ENCODE measurements at places on chromosomes 16 and 17.

- no peak for DNase-seq
These were observed 13.8 kb downstream of the GCGR start for GRCh38 chr17:81817758-81818147.

DNA sequence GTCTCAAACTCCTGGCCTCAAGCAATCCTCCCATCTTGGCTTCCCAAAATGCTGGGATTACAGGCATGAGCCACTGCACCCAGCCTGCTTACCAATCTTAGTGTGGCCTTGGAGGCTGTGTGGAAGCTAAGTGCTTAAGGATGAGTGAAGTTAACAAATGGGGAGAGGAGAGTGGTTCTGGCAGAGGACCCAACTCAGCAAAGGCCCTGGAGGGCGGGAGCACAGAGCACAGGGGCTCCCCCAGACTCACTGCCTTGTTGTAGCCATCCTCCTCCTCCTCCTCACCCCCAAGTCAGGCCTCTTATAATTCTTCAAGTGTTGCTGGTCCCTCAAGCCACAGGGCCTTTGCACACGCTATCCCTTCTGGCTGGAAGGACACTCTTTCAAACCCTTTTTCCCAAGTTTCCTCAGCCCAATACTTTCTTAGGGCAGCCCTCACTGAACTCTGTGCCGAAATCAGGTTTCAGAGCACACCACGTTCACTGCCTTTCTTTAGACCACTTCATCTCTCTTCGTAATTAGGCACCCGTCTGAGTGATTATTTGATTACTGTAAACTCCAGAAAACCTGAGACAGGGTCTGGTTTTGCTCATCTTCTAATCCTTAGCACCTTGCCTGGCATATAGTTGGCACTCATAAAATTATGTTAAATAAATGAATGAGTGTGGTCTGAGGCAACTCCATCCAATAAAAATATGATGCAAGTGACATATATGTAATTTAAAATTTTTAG, 23.4 kb downstream of the NGFR start:
- DNase-seq = no peak

GRCh38 chr16:59116744-59117143, 382.6 kb upstream of the GOT2 start:
- no peak for DNase-seq

DNA sequence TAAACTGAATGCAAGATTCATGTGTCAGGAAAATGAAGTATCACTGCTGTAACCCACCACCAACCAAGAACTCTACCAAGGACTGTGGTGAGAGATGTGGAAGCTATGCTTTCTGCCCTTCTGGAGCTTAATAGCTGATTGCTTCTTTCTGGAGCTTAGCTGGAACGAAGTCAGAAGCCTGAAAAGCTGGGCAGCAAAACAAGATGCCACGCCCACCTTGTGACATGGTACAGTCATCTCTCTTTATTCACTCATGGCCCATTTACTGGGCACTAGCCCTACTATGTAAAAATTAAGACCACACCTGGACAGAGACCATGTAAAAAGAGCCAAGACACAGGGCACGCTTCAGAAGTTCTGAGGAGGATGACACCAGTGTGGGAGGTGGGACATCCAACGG, 48.1 kb downstream of the TEX2 start:
- DNase-seq = no peak

DNA sequence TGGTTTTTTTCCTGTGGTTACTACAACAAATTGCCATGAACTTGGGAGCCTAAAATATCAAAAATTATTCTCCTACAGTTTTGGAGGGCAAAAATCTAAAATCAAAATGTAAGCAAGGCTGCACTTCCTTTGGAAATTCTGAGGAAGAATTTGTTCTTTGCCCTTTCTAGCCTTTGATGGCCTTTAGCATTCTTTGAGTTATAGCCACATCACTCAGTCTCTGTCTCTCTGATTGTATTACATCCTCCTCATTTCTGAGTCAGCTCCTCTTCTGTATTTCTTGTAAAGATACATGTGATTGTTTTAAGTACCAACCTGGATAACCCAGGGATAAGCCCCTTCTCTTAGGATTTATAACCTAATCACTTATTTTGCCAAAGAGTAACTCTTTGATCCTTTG, 282.0 kb downstream of the BCAS3 start:
- DNase-seq = no peak

GRCh38 chr16:20303012-20303411, 24.3 kb downstream of the GP2 start:
- no peak for DNase-seq

GRCh38 chr16:30456302-30456701, 10.6 kb upstream of the SEPHS2 start:
- no peak for DNase-seq

GRCh38 chr16:88464447-88465318, 11.6 kb downstream of the ZFPM1 start:
- DNase-seq = no peak

DNA sequence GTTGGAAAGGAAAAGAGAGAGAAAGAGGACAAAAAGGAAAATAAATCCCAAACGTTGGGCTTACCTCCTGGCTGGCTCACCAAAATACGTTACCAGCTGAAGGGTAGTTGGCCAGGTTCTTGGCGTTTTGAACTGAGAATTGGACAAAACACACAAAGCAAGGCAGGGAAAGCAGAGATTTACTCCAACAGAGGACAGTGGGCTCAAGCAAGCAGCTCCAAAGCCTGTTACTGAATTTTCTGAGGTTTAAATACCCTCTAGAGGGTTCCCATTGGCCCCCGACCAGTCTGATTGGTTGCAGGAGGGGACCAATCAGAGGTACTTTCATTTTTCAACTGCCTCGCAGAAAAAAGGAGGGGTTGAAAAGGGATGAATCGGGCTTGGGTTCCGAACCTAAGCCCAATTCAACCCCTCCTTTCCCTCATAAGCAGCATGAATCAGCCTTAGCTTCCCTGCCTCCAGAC, 55.6 kb upstream of the ALOX12 start:
- no peak for DNase-seq

DNA sequence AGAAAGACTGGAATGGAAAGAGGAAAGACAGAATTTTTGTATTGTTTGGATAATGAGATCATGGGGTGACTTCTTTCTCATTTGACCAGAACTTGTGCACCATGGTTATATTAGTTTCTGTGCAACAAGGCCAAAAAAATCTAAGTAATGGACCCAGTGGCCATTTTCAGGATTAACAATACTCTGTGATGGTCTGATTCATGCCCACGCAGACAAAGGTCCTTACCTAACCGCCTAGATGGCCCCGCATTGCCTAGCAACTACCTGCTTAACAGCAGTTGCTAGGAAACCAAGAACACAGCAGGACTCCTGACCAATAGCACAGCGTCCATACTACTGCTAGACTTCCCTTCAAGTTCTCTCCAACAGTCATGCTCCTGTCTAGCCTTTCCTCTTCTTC, 22.4 kb downstream of the MIS12 start:
- no peak for DNase-seq

DNA sequence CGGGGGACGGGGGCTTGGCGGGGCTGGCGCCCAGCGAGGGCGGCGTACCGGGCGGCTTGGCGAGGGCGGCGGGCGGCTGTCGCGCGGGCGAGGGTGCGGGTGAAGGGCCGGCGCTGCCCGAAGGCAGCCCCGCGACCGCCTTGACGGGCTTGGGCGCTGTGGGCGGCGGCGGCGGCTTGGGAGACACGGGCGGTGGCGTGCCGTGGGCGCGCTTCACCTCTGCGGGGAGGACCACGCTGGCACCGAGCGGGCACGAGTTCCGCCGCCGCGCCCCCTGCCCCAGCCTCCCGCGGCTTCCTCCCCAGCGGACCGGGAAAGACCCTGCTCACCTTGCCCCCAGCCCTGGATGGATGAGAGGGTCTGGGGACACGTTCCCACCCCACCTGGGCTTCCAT, 17.3 kb downstream of the CASKIN1 start:
- no peak for DNase-seq

- DNase-seq = peak; percentile 57
These were observed 692 bp upstream of the SOCS1 start for GRCh38 chr16:11256661-11257130.

GRCh38 chr16:9545522-9546437, 454.3 kb downstream of the HAPSTR1 start:
- no peak for DNase-seq

- DNase-seq = no peak
These were observed 136.9 kb upstream of the DYNLRB2 start for GRCh38 chr16:80403894-80404293.

GRCh38 chr16:48963306-48963705, 318.3 kb downstream of the CBLN1 start:
- no peak for DNase-seq

DNA sequence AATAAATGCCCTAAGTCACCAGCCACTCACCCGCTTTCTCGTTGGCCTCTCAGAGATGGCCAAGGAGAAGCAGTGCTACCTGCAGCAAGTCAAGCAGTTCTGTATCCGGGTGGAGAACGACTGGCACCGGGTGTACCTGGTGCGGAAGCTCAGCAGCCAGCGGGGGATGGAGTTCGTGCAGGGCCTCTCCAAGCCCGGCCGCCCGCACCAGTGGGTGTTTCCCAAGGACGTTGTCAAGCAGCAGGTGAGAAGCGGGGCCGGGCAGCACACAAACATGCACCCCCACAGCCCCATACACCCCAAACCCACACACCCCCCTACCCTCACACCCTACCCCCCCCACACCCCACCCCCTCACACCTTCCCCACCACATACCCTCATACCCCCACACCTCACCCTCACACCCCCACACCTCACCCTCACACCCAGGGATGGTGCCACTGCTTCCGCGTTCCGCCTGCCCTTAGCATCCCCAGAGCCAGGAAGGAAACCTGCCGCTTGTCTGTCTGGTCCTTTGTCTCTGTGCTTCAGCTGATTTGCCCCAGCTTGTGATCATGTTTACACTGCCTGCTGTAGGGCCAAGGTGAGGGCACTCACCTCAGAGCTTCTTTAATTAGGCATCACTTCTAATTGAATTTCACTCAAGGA, 41.9 kb upstream of the ENDOV start:
- no peak for DNase-seq

- no peak for DNase-seq
These were observed 10.6 kb upstream of the TRAP1 start for GRCh38 chr16:3727806-3728381.

GRCh38 chr16:57530104-57530521, 6.3 kb downstream of the CCDC102A start:
- peak; percentile 49 for DNase-seq

DNA sequence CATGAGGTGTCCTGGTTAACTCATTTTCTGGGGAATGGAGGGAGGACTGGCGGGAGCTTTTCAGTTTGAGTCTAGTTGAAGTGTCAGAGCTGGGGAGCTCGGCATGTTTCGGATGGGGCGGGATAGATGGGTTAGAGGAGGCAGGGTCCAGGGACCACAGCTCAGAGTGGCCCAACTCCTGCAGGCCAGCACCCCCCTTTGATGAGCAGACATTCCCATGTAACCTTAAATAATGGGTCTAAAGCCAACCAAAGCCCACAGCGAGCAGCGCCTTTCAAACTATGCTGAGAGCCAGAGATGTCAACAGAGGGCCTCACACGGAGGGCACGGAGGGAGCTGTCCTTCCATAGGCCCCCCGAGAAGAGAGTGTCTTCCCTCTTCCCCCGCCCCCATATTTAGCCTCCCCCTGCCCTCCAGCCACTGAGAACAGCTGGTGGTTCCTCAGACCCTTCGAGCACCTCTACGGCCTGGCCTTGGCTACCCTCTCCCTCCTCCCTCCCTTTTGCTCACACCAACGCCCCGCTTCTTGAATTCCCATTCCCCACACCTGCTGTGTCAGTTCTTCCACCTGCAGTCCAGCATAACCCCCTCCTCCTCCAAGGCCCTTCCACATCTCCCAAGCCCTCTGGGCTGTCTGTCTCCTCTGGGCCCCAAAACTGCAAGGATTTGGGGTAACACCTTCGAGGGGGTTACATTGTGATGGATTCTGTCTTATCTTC, 21.8 kb downstream of the RAB11FIP4 start:
- no peak for DNase-seq

DNA sequence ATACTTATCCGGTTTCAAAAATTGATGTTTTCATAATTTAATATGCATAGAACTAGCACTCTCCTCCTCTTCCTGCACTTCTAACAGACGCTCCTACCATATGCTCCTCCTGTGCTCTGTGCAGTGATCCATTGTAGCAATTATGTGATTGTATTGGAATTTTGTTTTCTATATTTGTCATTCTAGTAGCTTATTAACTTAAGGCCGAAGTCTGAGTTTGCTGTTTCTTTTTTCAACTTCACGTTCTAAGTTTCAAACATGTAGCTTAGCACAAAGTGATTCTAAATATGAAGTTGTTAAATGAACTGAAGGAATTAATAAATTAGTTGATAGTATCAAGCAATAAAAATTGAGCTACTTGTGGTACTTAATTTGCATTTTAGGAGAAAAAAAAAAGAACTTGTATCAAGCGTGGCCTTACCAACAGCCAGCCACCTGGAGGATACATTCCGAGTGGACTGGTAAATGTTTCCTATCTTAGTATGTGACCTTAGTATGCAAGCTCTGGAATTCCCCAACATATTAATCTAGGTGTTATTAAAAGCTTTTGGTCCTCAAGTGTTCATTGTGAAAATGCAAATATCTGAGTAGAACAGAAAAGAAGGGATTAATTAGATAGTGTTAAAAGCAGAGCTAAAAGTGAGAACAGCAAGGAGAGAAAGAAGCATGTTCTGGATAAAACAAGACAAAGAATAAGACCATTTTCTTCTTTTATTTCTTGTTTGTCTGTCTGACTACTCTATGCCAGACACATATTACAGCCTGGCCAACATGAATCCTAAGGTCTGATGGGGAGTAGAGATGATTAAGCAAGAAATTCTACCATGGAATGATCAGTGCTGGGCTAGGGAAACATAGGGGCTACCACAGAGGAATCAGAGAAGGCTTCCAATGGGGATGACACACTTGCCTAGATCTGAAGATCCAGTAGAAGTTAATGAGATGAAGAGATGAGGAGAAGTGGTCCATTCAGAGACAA, 290.4 kb upstream of the MON1B start:
- DNase-seq = no peak

GRCh38 chr16:48279199-48279598, 31.9 kb upstream of the ABCC11 start:
- DNase-seq = no peak

DNA sequence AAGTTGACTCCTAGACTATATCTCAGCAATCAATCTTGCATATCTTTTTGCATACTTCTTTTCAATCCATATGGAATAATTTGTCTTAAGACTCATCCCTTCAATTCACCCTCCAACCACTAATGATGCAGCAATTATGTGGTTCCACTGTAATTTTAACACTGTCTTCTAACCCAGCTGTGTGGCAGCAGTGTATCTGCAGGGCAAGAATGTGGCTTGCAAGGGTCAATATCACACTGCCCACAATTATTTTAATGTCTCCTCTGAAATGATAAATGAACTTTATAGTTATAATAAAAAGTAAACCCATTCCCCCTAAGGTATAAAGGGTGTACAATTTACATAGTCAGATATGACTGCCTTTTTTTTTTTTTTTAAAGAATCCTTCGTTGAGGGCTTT, 48.6 kb downstream of the FTO start:
- DNase-seq = no peak

GRCh38 chr17:7045492-7046126, 1.7 kb upstream of the SLC16A11 start:
- no peak for DNase-seq

- no peak for DNase-seq
These were observed 13.8 kb downstream of the UNC13D start for GRCh38 chr17:75830164-75831031.

Measured in stimulated activated CD4-positive, alpha-beta T cell treated with anti-CD3 and anti-CD28 coated beads, Interleukin-2, amount 100 ng/mL, for 48 hours (primary cell).